Activated CD8-positive, alpha-beta memory T cell treated with anti-CD3 and anti-CD28 coated beads, Interleukin-2, amount 10 ng/mL, durations not matched to agents 7 days and 5 days (primary cell): ENCODE measurements at places on chromosomes 12 and 14.

DNA sequence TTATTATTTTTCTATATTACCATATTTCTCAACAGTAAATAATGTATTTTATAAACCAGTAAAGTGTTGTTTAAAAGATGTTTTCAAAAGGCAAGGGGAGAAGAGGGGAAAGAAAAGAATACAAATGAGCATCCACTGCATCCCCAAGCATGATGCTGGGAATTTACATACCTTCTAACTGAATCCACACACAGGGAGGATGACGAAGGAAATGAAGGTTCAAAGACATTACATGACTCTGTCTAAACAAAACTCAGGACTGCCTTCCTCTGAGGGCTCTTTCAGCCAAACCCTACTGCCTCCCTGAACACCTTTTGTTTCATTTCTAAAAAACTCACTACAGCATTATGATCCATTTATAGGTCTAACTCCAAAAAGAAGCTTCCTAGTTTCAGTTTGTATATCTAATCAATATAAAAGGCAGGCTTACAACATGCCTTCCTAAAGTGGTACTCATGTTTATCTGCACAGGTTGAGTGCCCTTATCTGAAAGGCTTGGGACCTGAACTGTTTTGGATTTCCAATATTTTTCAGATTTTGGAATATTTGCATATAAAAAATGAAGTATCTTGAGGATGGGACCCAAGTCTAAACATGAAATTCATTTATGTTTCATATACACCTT lies 30.3 kb downstream of the DICER1 start:
- no peak for DNase-seq

DNA sequence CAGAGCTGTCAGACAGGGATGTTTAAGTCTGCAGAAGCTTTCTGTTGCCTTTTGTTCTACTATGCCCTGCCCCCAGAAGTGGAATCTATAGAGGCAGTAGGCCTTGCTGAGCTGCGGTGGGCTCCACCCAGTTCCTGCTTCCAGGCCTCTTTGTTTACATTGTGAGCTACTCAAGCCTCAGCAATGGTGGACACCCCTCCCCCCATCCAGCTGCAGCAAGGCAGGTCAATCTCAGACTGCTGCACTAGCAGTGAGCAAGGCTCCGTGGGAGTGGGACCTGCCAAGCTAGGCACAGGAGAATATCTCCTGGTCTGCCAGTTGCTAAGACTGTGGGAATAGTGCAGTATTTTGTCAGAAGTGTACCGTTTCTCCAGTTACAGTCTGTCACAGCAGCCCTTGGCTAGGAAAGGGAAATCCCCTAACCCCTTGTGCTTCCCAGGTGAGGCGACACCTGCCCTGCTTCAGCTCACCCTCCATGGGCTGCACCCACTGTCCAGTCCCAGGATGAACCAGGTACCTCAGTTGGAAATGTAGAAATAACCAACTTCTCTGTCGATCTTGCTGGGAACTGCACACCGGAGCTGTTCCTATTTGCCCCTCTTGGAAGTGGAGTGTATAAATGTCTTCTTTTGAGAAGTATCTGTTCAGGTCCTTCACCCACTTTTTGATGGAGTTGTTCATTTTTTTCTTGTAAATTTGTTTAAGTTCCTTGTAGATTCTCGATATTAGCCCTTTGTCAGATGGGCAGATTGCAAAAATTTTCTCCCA lies 213.5 kb upstream of the SLC38A2 start:
- DNase-seq = peak; percentile 77

DNA sequence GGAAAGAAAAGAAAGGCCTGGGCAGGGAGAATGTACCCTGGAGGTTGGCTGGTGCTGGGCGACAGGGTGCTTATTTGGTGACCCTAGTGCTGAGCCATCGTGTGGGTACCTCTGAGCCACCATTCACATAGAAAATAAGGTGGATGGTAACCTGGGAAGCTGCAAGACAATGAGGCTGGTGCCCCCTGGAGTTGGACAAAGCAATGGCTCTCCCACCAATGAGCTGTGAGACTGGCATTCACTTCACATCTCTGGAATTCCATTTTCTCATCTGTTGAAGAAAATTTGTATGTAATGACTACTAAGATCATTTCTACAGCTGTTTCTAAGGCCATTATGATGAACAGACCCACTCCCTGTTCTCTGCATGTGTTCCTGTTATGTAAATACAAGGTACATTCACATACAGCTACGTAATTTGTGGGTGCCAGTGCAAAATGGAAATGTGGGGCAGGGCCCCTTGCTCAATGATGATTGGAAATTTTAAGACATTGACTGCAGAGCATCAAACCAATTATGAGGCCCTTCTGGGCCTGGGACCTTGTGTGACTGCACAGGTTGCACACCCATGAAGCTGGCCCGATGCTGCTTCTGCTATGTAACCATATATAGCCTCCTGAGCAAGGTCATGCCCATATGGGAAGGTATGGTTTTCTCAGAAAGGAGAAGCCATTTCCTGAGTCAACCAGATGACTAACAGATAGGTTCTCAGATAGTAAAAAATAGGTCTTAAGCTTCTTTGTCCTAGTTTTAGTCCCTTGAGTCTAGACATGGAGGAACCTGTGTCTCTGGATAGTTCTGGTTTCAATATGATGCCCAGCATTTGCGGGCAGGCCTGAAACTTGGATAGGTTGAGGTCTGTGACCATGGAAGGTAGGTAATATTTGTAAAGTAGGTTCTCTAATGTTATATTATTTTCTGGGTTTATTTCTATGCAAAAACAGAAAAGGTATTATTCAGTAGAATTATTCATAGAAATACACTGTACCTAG lies 63.4 kb upstream of the IGF1 start:
- no peak for DNase-seq

DNA sequence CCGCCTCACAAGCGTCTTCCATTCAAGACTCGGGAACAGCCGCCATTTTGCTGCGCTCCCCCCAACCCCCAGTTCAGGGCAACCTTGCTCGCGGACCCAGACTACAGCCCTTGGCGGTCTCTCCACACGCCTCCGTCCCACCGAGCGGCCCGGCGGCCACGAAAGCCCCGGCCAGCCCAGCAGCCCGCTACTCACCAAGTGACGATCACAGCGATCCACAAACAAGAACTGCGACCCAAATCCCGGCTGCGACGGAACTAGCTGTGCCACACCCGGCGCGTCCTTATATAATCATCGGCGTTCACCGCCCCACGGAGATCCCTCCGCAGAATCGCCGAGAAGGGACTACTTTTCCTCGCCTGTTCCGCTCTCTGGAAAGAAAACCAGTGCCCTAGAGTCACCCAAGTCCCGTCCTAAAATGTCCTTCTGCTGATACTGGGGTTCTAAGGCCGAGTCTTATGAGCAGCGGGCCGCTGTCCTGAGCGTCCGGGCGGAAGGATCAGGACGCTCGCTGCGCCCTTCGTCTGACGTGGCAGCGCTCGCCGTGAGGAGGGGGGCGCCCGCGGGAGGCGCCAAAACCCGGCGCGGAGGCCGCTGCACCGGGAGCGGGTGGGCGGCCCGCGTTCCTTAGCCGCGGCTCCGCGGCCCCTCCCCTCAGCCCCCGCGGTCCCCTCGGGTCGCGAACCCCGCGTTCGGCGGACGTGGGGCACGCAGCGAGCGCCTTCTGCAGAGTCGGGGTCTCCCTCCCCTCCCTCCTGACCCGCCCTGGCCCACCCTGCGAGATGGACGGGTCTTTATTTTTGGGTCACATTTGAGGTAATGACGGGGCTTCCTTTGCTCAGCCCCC lies at the start of gene UBC:
UBC (minus strand) TSS at position 259 of the 847 bp plus-strand sequence. CDS start 879 bp downstream, outside the sequence.
- DNase-seq = peak; percentile 92

GRCh38 chr14:104393898-104394381 lies 185.6 kb upstream of the C14orf180 start:
- DNase-seq = peak; percentile 82

- no peak for DNase-seq
Observed at GRCh38 chr14:34937442-34937841, 45.4 kb upstream of the SRP54 start.

DNA sequence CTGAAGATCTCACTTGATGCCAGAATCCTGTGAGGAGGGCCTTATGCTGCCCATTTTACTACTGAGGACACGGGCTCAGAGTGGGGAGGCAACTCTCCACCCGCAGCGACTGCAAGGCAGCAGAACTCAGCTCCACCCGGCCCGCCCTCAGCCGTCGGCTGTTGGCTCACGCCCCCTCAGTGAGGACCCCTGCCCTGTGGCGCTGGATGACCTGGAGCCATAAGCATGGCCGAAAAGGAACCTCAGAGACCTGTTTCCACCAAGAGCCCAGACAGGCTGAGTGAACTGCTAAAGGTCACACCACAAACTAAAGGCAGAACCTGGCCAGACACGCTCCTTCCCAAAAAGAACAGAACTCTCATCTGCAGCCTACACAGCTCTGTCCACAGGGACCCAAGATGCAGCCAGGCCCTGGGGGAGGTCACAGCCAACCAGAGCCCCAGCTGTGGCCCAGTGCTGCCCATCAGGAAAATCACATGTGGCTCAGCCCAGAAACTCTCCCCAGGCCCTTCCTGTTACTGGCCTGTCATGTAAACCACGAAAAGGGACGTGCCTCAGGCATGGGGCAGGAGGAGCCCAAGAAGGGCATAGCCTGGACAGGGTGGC lies 32.8 kb downstream of the CCNK start:
- DNase-seq = no peak

- DNase-seq = no peak
Observed at GRCh38 chr12:80702889-80703805, 4.3 kb upstream of the MYF6 start.

GRCh38 chr14:52283099-52283498 lies 15.6 kb downstream of the PTGDR start:
- DNase-seq = no peak

GRCh38 chr14:103819503-103820307 lies 27.7 kb downstream of the PPP1R13B start:
- DNase-seq = no peak

- DNase-seq = no peak
Observed at GRCh38 chr14:93947282-93947681, 20.1 kb downstream of the FAM181A start.

DNA sequence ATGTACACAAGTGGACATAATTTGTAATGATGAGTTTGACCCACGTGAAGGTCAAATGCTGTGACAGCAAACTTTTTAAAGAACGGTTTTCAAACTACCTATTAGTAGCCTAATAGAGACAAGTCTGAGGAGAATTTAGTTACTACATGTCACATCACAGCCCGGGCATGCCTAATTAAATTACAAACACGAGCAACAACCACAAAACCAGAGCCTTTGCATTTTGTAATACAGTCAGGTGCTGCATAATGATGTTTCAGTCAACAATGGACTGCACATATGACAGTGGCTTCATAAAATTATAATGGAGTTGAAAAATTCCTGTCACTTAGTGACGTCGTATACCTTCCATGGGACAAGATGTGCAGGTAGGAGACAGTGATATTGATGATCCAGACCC lies 274.5 kb downstream of the DACT1 start:
- no peak for DNase-seq

DNA sequence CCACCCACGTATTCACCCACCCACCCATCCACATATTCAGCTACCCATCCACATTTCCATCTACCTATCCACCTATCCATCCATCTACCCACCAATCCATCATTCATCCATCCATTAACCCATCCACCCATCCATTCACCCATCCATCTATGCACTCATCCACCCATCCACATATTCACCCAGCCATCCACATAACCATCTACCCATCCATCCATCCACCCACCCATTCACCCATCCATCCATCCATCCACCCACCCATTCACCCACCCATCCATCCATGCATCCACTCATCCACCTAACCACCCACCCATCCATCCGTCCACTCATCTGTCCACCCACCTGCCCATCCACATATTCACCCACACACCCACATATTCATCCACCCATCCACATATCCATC lies 70.5 kb downstream of the LGMN start:
- no peak for DNase-seq

DNA sequence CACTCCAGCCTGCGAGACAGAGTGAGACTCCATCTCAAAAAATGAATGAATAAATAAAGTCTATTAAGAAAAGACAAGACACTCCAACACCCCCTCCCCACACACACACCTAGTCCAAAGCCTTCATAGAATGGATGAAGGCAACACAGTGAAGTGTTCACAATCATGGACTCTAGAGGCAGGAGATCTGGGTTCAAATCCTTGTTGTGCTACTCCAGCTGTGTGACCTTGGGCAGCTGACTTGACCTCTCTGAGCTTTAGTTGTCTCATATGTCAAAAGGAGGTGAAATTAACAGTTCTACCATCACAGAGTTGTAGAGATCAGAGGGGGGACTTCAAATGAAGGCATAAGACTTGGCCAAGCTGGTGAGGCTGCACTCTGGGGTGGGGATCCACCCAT lies 95.8 kb upstream of the MAP1LC3B2 start:
- DNase-seq = no peak

DNA sequence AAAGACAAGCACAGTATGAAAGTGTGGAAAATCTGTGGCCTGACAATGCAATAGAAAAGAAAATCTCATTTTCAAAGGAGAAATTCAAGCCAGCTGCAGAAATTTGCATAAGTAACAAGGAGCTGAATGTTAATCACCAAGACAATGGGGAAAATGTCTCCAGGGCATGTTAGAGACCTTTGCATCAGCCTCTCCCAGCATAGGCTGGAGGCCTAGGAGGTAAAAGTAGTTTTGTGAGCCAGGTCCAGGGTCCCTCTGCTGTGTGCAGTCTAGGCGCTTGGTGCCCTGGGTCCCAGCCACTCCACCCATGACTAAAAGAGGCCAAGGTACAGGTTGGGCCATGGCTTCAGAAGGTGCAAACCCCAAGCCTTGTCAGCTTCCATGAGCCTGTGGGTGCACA lies 58.3 kb downstream of the TESPA1 start:
- no peak for DNase-seq

DNA sequence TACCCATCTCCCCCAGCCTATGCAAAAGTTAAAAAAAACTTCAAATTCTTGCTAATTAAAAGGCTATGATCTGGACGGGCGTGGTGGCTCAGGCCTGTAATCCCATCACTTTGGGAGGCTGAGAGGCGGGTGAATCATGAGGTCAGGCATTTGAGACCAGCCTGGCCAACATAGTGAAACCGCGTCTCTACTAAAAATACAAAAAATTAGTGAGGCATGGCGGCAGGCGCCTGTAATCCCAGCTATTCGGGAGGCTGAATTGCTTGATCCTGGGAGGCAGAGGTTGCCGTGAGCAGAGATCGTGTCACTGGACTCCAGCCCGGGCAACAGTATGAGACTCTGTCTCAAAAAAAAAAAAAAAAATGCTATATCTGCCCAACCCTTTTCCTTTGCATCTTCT lies 925.4 kb downstream of the GALC start:
- no peak for DNase-seq

DNA sequence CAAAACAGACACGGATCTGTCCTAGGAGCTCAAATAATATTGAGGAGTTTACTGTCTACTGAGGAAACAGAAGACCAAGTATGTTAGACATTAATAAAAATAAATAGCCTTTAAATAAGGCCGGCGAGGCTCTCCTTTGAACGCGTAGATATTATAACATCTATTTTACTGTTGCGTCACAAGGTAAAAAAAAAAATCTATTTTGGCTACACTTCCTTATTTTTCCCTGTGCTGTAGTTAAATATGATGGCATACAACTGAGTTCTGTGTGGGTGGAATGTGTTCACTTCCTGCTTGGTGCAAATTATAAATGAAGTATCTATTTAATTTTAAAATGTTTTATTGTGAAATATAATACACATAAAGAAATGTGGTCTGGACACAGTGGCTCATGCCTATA lies 17.2 kb upstream of the RAD52 start:
- DNase-seq = no peak
